ENCODE measurements at places on chromosomes 5 and 9.

DNA sequence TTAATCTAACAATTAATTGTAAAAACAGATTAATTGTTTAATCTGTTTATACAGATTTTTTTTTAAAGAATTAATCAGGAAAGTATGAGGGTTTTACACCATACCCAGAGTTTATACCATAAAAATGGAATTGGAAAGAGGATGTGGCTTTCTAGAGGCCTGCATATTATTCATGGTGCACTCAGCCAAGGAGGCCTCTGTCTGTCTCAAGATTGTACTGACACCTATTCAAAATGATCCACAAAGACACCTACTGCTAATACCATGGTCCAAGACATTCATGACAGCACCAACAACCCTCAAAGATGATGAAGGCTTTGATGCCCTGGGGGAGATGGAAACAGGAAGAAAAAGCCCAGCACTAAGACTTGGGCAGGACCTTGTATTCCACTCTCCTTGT, 58.1 kb upstream of the MAST4 start:
- DNase-seq = no peak

GRCh38 chr5:34977934-34978613, 48.7 kb downstream of the DNAJC21 start:
- no peak for DNase-seq

DNA sequence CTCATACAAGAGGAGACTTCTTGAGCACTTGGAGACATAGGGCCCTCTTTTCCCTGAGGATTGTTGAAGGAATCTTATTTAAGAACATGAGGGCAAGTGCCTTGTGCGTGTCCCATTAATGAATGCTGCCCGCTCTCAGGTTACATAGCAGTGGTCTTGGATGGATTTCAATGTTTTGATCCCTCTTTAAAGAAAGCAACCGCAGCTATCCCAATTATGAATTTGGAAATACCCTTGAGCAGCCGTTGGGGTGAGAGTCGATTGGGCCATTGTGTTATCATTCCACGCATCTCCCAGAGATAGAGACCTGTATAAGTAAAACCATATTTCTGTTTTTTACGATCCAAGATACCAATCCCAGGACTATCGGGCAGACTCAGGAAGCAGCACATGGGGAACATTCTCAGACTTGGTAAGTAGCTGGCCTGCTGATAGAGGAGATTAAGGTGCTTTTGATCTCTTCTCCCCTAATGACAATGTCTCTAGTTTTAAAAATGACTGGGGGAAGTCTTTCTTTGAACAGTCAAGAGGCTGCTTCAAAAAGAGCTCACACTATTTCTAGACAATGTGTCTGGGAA, 145.3 kb downstream of the MACROH2A1 start:
- DNase-seq = no peak

GRCh38 chr5:146400201-146400600, 46.9 kb upstream of the TCERG1 start:
- DNase-seq = no peak

DNA sequence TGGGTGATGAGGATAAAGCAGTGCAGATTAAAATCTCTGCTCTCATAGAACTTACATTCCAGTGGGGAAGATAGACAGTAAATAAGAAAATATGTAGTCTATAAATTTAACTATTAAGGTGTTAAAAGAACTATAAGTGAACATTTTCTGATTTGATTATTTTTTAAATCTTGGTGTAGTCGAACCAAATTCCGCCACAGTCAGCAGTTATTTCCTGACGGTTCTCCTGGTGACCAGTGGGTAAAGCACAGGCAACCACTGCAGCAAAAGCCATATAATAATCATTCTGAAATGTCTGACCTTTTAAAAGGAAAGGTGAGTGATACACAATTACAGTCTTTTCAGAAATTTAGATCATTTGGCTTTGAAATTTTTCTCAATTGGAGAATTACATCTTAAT, 27.2 kb downstream of the DCP2 start:
- DNase-seq = no peak

- no peak for DNase-seq
Observed at GRCh38 chr9:21141427-21141882, at the start of gene IFNW1. IFNW1 (minus strand) TSS chr9:21141832; CDS start chr9:21141570, 262 bp downstream.

DNA sequence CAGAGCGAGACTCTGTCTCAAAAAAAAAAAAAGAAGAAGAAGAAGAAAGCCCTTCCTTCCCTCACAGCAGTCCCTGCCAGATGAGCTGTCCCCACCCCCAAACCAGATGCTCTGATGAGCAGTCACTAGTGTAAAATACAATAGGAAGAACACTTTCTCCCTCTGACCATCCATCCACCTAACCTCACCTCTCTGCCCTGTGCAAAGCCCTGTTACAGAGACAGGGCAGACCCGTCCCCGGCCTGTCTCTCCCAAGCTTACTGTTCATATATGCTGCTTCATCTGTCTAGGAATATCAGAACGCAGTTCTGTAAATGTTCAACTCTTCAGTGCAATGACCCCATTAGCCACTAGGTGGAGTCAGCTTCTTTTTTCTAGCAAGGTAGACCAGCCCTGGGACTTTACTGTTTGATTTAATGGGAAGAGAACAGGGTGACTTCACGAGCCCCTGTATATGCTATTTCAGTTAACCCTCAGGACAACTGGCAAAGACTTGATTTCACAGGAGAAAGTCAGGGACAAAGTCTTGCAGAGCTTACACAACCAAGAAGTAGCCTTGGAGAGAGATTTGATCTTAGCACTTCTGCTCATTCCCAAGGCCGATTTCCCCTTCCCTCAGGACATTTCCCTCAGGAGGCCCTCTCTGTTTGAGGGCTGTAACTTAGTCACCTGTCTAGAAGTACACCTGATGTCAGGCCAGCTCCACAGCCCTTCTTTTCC, 14.9 kb upstream of the FGFR4 start:
- peak; percentile 72 for DNase-seq

DNA sequence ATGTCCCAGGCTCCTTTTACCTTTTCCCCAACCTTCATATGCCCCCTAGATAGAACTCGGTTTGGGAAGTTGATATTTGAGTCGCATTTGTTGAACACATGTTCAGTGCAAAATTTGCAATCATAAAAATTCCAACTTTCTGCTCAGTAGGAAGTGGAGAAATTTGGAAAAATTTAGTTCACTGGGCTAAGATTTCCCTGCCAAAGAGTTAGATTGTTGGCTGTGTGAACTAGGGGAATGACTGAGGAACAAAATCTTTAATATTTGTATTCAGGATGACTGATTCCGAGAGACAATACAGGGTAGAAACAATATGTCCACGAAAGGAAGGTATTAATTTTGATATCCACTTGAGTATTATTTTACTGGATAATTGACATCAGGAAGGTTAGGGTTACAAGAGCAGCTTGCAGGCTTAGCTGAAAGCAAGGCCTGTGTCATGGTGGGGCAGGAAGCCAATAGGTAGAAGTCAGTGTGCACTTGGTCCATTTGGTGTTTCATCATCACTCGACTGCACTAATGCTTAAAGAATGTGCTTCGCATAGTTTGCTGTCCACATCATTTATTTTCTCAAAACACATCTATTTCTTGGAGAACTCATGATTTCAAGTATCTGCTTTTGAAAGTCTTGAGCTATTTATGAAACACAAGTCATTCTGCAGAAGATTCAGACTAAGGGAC, 59.4 kb upstream of the GNA14 start:
- no peak for DNase-seq

DNA sequence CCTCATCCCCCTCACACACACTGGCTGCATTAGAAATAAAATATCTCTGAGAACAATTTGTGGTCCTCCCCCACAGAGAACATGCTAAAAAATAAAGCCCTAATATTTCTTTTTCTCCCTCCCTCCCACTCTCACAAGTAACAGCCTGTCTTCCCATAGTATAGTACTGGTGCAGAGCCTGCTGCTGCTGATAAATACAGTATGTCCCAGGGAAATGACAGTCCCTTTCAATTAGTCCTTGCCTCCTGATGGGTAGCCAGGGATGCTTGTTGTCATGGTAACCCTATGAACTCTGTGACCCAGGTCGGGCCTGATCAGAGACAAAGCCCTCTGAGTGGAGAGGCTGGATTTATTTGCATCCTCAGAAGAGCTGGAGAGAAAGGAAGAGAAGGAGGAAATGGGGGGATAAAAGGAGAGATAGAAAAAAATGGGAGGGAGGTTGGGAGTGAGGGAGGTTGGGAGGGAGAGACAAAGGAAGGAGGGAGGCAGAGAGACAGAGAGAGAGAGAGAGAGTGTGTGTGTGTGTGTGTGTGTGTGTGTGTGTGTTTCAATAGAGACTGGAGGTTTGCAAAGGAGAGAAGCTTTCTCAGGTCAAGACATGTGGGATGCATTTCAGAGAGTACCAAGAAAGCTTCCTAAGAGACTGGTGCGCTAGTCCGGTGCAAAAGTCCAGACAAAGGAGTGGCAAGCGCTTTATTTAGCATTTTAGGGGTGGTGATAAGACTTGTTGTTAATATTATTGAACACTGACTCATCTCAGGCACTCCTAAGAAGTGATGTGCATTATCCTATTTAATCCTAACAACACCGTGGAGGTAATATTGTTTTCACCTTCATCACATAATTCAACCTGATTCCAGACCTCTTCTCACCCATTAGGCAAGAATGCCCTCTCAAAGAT, 260.8 kb downstream of the FAM114A2 start:
- peak; percentile 27 for DNase-seq

- no peak for DNase-seq
Observed at GRCh38 chr9:134971696-134972095, 54.0 kb upstream of the FCN1 start.

DNA sequence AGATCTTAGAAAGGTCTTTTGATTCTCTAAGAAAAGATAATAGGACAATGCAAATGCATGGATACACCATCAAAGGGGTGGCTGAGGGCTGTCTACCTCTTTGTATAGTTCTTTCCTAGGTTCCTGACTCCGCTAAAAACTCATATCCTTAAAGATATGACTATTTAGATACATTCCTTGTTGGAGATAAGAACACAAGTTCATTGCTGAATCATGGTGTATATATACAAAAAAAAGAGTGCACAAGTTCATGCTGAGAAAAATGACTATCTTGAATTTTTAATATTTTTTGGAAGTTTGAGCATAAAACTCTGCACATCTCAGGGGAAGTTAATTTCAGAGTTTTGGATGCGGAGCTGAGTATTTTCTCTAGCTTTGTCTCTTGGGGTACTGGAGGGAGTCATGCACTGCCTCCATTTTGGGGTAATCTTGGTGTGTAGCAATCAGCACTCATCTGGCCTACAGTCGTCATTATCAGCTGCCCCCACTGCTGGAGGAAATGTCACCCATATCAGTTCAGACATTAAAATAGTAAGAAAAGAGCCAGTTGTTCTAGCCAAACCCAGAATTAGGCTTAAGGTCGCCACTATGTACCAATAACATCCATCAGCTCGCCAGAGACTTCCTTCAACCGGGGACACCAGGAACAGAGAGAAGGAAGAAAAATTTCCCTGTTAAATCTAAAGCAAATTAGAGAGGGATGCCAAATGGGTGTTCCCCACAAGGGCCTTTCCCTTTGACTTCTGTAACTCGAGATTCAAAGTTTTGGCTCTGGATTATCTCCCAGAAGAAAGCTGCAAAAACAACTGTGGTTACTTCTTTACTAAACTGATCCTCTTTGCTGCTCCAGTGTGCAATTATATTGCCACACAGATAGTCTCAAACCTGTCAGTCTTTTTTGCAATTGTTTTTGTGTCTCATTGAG, 49.0 kb downstream of the PTTG1 start:
- no peak for DNase-seq

GRCh38 chr9:112093147-112093869, 81.8 kb downstream of the SUSD1 start:
- DNase-seq = no peak

DNA sequence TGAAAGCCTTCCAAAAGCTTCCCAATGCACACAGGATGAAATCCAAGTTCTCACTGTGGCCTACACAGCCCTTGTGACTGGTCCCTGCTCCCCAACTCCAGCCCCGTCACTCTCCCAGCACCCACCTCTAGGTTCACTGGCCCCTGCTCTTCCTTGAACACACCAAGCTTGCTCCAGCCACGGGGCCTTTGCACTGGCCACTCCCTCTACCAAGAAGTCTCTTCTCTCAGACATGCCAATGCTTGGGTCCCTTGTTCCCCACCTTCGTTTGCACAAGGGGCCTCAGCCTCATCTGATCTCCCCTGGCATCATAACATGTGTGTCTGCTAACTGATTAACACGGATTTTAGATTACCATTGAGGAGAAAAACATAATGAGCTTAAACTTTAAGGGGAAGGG, 56.0 kb downstream of the ROR2 start:
- no peak for DNase-seq

- no peak for DNase-seq
Observed at GRCh38 chr5:53350991-53351770, 129.2 kb upstream of the FST start.

GRCh38 chr5:153543288-153543687, 52.8 kb downstream of the GRIA1 start:
- DNase-seq = no peak

DNA sequence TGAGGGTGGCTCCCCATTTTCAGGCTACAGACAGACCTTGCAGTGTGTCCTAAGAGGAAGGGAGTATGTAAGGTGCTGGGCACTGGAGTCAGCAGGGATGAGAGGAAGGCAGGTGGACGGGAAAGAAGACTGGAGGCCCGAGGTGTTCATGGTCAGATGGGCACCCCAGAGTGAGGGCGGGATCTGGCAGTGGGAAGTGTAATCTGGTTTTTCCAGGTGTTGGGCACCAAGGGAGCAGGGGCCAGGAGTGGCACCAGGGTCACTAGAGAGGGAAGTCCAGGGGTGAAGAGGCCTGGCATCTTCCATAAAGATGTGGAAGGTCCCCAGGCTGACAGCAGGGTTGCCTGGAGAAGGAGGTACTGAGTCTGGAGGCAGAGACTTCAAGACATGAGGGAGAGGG, 29.7 kb downstream of the PITX1 start:
- no peak for DNase-seq

DNA sequence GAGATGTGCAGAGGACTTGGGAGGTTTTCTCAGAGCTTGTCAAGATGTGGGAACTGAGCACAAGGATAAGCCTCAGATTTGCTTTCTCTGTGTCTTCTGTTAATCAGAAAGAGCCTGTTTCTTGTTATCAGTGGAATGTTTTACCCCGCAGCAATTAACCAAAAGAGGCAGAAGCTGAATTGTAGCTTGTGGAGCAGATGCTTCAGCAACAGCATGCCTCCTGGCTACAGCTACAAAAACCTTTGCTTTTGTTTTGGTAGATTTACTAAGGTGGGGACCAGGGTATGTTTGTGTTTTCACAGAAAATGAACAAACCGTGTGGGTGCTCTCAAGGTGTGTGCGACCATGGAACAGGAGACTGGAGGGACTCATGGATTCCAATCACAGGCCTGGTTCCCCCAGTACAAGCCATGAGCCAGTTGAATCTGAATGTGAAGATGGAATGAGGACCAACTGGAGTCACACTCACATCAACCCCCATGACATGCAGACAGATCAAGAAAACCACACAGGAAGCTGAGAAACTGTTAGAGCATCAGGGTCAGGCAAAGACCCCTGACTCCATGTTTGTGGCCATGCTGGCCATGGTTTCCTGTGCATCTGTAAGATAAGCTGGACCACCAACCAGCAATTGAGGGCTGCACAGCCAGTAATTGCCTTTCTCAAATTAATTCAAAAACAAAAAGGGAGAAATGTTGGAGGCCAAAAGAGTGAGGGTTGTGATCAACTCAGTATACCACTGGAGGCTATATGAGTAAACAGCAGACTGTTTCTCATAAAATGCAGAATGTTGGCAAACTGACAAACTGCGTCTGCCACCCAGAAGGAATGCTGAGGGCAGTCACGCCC, 6.9 kb downstream of the UGT3A2 start:
- no peak for DNase-seq
